NCI-H446 (cell line): ENCODE measurements at places on chromosomes 16 and 17.

GRCh38 chr17:3754458-3755334, 31.0 kb downstream of the HASPIN start:
- no peak for DNase-seq

- DNase-seq: no peak
Observed at GRCh38 chr17:81685108-81685507, 1.3 kb downstream of the HGS start.

GRCh38 chr16:50160495-50161164, 7.5 kb downstream of the TENT4B start:
- DNase-seq: peak; percentile 22

DNA sequence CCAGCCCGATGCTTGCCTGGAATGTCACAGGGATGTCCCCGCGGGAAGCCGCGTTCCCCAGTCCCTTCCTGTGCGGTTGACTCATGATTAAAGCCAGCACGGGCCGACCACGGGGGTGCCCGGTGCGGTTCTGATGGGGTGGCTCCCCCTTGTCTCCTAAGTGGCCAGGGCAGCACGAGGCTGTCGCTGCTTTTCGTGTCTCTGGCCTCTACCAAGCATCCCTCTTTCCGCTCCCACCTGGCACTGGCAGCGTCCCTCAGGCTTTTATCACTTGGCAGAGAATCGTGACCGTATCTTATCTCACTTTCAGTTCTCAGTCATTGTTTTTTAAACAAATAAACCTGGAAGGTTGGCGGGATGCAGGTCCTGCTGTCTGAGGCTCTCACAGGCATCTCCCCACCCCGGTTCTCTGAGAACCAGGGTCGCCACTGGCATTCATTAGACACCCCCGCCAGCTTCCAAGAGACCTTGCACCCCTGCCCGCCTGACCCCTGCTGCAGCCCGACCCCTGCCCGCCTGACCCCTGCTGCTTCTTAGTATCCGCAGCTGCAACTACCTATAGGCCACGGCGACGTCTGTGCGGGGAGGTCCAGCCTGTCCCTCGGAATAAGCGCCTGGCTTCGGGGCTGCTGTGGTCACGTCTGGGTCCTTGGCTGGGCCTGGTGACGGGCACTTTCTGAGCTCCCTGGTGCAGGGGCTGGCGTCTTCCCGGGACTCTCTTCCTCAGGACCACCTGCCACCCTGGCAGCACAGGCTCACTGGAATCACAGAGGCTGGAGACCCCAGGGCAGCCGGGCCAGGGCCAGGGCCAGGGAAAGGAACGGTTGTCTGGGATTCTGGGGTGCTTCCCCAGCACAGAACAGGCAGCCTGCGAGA, 7.5 kb downstream of the C1QTNF8 start:
- no peak for DNase-seq

DNA sequence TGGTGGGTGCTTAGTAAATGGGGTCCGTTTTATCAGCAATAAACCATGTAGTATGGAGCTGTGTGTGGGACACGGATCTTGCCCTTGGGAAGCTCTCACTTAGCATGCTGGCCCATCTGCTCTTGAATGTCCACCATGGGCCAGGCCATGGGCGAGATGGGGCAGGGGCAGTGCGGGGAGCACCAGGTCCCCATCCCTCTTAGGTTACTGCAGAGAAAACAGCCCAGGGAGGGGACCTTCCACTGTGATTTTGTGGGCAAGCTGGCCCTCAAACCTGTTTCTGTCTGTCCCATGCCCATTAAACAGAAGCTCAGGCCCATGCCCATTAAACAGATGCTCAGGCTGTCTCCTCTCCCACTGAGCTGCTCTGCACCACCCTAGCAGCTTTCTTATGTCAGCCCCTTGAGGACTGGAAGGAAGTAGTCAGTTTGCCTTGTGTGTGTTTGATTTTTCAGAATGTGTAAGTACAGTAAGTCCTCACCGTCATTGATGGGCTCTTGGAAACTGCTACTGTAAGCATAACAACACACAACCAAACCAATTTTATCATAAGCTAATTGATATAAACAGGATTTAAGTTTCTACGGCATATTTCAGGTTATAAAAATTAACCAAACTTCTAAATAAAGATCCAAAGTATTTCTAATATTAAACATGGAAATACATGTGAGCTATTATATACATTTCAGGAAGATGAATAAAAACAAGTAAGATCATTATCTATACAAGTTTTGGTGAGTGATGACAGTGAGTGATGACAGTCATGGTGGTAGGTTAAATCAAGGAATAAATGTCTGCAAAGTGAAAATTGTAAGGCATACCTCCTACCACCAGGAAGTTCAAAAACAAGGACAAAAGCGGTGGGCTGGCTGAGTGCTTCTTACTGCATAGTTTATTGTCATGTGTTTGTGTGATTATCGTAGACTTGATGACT, 11.5 kb downstream of the MPRIP start:
- DNase-seq: no peak

DNA sequence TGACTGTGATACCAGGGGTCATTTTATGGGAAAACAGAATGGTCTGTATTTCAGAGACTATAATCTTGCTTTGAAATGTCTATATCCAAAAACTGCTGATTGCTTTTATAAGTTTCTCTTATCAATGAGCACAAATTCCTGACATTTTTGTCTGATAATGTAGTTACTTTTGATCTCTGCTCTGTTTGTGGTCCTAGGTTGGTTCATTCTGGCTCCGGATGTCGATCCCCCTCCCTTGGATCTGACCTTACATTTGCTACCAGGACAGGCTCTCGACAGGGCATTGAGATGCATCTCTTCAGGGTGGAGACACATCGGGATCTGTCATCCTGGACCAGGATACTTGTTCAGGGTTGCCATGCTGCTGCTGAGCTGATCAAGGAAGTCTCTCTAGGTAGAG, 27.3 kb upstream of the VPS4A start:
- no peak for DNase-seq

GRCh38 chr16:55285586-55285985, 38.4 kb upstream of the IRX6 start:
- no peak for DNase-seq

GRCh38 chr16:23802776-23803175, 33.0 kb upstream of the PRKCB start:
- no peak for DNase-seq

DNA sequence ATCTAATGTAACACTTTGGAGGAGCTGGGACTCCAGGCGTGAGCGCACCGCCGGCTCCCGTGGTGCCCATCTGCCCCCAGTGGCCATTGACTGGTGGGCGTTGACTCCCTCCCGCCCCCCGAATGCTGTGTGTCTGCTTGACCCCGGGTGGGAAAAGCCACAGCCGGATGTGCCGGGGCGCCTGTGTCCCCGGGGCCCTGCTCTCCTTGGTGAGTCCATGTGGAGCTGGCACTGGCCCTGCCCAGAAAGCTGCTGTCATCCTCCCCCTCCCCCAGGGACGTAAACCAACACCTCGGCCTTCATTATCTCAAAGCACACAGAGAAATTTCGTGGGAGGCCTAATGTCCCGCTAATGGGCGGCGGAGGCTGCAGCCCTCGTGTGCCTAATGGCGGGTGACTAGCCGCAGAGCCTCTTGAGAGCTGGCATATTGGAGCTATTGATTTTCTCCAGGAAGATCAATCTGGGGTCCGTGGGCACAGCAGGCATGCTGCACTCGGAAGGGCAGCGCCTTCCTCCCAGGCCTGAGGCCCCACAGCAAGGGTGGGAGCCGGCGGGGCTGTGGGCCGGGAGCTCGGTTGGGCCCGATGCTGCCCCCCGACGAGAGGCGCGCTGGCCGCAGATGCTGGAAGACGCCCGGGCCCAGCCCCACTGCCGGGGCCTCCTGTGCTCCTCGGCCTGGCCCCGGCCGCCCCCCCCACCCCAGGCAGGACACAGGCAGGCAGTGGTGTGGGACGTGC, 4.0 kb upstream of the PERCC1 start:
- no peak for DNase-seq

- no peak for DNase-seq
Observed at GRCh38 chr17:17036524-17036998, 5.7 kb upstream of the MPRIP start.

DNA sequence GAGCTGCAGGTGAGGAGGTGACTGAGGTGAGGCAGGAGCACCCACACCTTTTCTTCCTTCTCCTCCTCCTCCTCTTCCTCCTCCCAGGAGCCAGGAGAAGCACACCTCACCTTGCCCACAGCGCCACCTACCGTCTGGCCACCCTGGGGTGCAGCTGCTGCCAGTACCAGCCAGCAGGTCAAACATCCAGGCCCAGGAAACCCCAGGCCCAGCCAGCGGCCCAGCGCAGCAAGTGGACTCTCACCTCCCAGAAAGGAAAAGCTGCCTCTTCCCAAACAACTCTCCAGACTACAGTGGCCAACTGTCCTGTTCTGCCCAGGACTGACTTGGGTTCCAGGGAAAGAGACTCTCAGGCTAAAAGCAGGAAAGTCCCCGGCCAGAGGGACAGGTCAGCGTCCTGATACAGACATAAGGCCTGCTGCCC, 22.7 kb downstream of the PEMT start:
- no peak for DNase-seq

DNA sequence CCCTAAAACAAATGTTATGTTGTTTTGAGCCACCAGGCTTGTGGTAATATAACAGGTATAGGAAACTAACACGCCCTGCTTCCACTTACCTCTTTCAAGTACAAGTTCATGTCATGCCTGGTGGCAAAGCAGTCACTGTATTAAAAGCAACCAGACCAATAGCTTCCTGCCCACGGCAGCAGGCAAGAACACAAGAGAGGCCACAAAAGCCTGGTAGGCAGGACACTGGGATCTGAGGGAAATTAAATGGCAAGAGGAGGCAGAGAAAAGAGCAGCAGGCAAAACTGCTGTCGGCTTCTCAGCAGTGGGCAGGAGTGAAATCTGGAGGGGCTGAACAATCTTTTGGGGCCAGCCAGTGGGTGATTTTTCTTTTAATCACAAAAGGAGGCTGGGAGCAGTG, 2.2 kb downstream of the CYTH1 start:
- no peak for DNase-seq

DNA sequence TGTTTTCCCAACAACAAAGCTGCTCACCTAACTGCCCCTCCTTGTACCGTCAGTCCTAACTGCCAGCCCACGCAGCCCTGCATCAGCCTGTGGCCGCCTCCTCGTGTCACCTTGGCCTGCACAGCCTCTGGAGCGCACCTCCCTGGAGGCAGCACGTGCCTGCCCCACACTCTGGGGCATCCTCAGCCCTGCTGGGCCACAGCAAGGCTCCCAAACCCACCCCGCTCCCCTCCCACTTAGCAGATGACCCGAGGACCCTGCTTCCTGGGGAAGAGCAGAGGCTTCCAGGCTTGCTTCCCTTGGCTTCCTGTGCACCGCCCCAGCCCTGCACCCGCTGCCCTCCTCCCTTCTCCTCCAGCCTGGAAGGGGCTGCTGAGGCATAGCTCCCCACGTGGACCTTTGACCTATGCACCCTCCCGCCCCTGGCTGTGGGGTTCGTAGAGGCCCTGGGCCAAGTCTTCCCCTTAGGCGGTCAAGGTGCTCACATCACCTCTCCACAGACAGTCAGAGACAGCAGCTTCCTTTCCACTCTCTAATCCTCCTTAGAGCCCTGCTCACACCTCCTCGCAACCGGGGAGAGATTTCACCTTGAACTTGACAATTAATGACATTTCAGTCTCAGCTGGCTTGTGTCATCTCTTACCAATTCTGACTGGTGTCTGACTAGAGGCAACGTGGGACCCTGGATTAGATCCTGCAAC, 115.0 kb downstream of the MGAT5B start:
- DNase-seq: no peak

- no peak for DNase-seq
Observed at GRCh38 chr16:2081201-2082084, 33.7 kb downstream of the TSC2 start.

DNA sequence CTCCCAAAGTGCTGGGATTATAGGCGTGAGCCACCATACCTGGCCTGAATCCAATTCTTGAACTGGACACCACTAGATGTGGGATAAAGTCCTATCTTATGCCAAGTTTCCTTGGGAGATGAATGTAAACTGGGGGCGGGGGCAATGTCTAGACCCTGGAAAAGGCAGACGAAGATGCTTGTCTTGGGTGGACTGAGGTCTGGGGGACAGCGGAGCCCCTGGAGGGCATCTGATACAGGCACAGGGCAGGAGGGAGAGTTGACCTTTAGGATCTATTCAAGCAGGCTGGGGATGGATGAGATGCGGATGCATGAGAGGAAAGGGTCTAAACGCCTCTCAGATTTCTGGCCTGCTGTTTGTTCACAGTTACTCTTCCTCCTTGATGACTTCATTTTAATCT, 11.7 kb downstream of the C1QTNF1 start:
- no peak for DNase-seq
